ENCODE measurements at places on chromosomes 4 and X. TPM values are rescaled to one million over a fixed set of nuclear protein-coding genes. Genes with fewer than 3 reads are reported as not detected.

STPG2 gene
- total RNA-seq = not detected

PCSK1N gene
- total RNA-seq = 3.4 TPM

DNA sequence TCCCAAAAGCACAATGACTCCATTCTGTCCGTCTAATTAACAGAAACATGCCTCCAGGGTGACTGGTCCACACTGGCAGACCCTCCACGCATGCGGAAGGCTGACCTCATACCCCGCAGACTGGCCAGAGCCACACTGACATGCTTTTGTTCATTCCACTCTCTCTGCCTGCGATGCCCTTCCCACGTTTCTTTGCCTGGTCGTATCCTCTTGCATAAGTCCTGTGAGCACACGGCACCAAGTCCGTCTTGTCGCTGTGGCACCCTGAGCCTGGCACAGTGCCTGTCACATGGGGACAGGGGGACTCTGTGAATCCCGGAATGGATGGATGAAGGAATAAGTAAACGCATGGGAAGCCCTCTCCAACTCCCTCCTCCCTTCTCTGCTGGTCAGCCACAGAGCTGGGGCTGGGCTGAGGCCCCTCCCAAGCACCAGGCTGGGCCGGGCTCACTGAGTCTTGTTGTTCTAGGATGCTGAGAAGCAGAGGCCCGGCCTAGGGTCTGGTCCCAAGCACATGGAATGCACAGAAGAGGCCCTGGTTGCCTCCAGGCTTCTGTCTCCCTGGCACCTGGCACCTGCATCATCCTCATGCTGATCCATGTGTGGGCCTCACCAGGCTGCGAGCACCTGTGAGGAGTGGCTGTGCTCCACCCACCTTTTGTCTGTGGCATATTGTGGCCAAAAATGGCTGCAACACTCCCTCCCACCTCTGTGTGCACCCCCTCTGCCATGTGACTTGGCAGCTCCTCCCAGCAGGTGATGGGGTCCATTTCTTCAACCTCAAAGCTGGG lies 38.9 kb upstream of the C4orf50 start:
- DNase-seq = no peak

RAB39B gene
- total RNA-seq = 3.5 TPM

DNA sequence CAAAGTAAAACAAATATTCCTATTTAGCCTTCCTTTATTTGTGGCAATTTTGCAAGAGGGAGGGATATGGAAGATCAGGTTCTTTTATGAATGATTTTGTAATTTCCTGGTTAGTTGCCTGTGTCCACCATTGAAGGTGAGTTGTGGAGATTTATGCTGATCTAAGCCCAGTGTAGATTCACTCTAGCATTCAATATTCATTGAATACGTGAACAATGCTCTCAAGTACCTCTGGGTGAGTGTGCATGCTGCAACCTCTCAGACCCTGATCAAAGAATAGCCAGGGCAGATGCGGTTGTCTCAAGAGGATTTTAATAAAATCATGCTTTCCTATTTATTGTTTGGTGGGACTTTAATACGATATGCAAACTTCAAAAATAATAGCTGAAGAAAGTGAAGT lies 628.4 kb downstream of the SPRY1 start:
- no peak for DNase-seq
